ENCODE measurements at places on chromosomes 3 and 15.
A peak's percentile ranks its signal among the peaks of the same experiment; 100 is the strongest.

GRCh38 chr3:19540464-19540863 is 392.2 kb downstream of the KCNH8 start:
- H3K4me3 ChIP-seq: no peak overlapping the region
- H3K4me1 ChIP-seq: no peaks in the 10 kb centered on the region
- no peaks in the 10 kb centered on the region for H3K36me3 ChIP-seq
- no peak for DNase-seq
- no peaks in the 10 kb centered on the region for H3K27me3 ChIP-seq
- H3K27ac ChIP-seq: no peak overlapping the region

DNA sequence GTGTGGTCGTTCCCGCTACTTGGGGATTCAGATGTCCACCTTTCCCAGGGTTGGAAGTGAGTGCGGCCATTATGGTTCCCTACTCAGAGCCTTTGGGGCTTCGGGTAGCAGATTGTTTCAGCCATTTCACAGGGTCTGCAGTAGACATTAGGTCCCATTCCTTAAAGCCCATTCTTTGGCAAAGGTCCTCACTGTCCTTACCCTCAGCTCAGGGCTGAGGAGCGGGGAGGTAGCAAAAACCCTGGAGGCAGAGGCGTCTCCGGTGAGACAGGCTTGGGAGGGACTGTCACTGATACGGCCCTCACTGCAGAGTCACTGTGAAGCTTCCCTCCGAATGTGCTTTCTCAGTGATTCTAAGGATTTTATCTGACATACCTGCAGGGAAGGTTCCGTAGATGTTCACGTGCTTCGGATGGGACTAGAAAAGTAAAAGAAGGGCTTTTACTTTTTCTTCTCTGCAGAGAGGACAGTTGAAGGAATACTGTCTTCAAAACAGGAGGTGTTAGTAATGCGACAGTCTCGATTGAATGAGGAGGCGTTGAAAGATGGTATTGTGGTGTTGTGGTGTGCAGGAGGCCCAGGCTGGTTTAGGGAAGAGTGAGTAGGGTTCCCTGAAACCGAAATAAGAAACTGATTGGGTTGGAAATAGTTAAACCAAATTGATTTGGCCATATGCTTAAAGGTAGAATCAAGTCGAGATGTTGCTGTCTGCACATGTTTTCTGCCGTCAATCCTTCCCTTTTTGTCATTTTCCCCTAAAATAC is 630 bp downstream of the ATP6V1A start:
- H3K27me3 ChIP-seq: no peaks in the 10 kb centered on the region
- H3K4me3 ChIP-seq: peak overlapping the region; percentile 97
- peak overlapping the region; percentile 100 for H3K27ac ChIP-seq
- H3K36me3 ChIP-seq: no peaks in the 10 kb centered on the region
- no peak for DNase-seq
- peaks cover 33% of the 10 kb centered on the region for H3K4me1 ChIP-seq

- H3K27me3 ChIP-seq: peaks cover 3% of the 10 kb centered on the region
- no peaks in the 10 kb centered on the region for H3K4me1 ChIP-seq
- H3K4me3 ChIP-seq: no peak overlapping the region
- DNase-seq: no peak
- H3K36me3 ChIP-seq: no peaks in the 10 kb centered on the region
Observed at GRCh38 chr3:13123013-13123654, 49.9 kb upstream of the IQSEC1 start.

GRCh38 chr3:64223791-64224745 is 1.2 kb downstream of the PRICKLE2 start:
- no peak for DNase-seq
- no peak overlapping the region for H3K27ac ChIP-seq
- no peak overlapping the region for H3K4me3 ChIP-seq
- H3K27me3 ChIP-seq: no peaks in the 10 kb centered on the region
- peaks cover 15% of the 10 kb centered on the region for H3K4me1 ChIP-seq

DNA sequence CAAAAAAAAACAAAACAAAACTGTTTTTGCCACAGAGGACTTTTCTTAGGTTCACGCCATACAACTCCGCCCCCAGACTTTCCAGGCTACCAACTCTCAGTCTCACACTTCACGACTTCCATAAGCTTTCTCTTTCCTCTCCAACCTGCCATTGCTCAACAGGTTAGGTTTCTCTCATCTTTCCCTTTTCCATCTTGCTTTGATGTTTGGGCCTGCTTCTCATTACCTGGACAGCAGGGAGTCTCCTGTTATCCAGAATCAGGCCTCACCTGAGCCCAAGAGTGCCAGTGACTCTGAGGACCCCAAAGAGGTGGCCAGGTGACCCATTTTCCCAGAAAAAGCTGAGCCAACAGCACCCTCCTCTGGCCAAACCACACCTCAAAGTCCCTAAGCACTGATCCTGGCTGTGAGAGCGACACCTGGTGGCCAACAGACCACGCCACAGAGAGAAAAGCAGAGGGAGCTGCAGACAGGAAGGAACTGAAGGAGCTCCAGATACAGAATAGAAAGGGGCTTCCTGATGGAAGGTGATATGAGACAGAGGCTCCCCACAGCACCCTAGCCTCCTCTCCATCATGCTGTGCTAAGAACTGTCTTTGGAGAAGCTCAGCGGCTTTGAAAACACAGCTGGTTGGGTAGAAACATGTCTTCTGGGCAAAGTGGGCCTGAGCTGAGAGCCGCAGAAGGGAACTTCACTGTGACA is 4.0 kb downstream of the CCDC51 start:
- peaks cover 23% of the 10 kb centered on the region for H3K4me1 ChIP-seq
- no peak overlapping the region for H3K4me3 ChIP-seq
- H3K27me3 ChIP-seq: no peaks in the 10 kb centered on the region
- DNase-seq: peak; percentile 83
- peaks cover 3% of the 10 kb centered on the region for H3K36me3 ChIP-seq
- no peak overlapping the region for H3K27ac ChIP-seq

DNA sequence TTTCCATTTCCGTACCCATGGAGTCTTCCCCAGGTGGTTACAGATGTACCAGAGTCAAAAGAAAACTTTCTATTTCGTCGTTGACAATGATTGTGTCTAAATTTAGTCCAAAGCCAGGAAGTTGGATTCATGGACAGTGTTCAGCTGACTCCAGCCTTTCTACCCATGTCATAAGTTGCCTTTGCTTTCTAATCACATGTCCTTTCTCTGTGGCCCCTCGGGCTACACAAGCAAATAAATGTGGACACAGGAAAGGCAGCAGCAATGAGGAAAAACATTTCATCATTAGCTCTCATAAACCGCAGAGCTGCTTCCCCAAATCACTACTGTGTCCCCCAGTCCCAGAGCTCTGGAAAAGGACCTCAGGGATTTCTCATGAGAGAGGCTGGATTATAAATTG is 82.0 kb downstream of the USF3 start:
- DNase-seq: no peak
- no peak overlapping the region for H3K27ac ChIP-seq
- H3K4me3 ChIP-seq: no peak overlapping the region
- no peaks in the 10 kb centered on the region for H3K4me1 ChIP-seq

GRCh38 chr3:56351537-56351936 is 116.7 kb downstream of the ERC2 start:
- H3K4me1 ChIP-seq: no peaks in the 10 kb centered on the region
- H3K27me3 ChIP-seq: no peaks in the 10 kb centered on the region
- no peaks in the 10 kb centered on the region for H3K36me3 ChIP-seq
- no peak overlapping the region for H3K4me3 ChIP-seq
- no peak overlapping the region for H3K27ac ChIP-seq
- DNase-seq: no peak

DNA sequence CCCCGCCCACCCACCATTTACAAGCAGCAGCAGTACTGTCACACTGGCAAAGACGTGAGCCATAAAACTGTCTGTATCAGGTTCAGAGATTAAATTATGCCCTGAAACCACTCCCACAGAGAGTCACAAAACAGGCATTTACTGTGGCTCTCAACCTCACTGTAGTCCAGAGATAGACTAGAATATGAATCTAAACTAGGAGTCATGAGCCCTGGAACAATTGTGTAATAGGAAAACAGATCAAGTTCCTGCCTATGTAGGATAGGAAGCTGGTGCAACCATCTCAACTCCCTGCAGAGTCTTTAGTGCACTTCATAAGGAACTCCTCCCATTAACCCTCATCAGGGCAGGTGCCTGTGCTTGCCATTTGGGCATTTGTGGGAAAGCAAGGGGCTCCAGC is 61.7 kb downstream of the FAM227B start:
- no peaks in the 10 kb centered on the region for H3K27me3 ChIP-seq
- H3K4me3 ChIP-seq: no peak overlapping the region
- peaks cover 2% of the 10 kb centered on the region for H3K36me3 ChIP-seq
- no peaks in the 10 kb centered on the region for H3K4me1 ChIP-seq
- no peak overlapping the region for H3K27ac ChIP-seq

DNA sequence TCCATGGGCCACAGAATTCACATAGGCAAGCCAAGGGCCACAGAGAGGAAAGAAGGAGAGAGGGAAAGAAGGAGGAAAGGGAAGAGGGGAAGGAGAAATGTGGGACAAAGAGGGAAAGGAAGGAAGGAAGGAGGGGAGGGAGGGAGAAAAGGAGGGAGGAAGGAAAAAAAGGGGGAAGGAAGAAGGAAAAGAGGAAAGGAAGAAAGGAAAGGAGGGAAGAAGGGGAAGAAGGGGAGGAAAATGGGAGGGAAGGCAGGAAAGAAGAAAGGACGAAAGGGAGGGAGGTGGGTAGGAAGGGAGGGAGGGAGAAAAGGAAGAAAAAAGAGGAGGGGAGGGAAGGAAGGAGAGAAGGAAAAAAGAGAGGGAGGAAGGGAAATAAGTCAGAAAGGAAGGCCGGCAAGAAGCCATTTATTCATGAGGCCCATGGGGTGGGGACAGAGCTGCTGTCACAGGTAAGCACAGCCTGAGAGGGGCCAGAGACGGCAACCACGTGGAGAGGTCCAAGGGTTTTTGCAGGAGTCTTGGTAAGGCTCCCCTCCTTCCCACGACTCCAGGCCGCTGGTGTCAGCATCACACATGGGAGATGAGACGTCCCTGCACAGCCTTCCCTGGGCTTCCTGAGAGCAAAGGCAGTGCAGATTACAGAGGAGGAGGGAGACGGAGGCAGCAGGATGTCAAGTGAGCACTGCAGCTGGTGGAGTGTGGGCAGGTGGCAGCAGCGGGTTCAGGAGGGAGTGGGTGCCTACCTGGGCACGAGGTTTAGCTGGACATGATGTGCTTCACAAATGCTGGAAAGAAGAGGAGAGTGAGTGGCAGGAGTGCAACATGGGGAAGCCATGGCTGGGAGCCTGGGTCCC is 5.5 kb downstream of the MYL3 start:
- H3K4me3 ChIP-seq: no peak overlapping the region
- H3K27me3 ChIP-seq: peaks cover 32% of the 10 kb centered on the region
- DNase-seq: no peak

- no peak overlapping the region for H3K27ac ChIP-seq
- H3K4me1 ChIP-seq: no peaks in the 10 kb centered on the region
- DNase-seq: no peak
- no peaks in the 10 kb centered on the region for H3K36me3 ChIP-seq
Observed at GRCh38 chr3:75110741-75111140, 496.3 kb upstream of the CNTN3 start.

DNA sequence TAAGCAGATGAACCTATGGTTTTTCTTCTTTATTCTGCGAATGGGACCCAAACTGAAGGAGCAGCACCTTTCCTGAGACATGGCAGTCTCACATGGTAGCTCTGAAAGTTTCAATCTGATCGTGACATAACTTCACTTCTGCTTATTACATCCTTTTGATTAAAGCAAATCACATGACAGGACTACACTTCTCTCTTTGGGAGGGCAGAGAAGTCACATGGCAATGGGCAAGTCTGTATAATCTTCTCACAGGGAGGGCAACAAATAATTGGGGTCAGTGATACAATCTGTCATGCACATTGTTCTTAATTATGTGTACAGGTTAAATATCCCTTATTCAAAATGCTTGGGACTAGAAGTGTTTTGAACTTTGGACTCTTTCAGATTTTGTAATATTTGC is 21.6 kb downstream of the NCBP2 start:
- H3K4me1 ChIP-seq: no peaks in the 10 kb centered on the region
- H3K27me3 ChIP-seq: no peaks in the 10 kb centered on the region
- DNase-seq: no peak
- H3K4me3 ChIP-seq: no peak overlapping the region
- H3K36me3 ChIP-seq: peaks cover 12% of the 10 kb centered on the region
- H3K27ac ChIP-seq: no peak overlapping the region

- no peaks in the 10 kb centered on the region for H3K4me1 ChIP-seq
- H3K27me3 ChIP-seq: peaks cover 32% of the 10 kb centered on the region
- no peak overlapping the region for H3K27ac ChIP-seq
Observed at GRCh38 chr3:53939813-53940212, 48.2 kb upstream of the SELENOK start.

DNA sequence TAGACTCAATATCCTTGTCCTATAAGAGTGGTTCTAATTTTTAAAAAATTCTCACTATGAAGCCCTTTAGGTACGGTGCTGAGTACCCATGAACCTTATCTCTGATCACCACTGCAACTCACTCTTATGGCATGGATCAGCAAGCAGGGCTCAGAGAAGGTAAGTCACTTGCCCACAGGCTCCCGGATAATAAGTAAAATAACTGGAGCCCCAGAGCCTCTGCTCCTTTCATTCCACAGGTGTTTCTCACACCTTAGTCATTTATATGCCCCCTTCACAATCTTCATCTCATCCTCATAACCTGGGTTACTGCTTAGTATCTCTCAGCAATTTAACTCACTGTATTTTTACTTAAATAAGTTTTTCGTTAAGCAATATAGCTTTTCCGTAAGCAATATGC is 28.4 kb upstream of the AKAP13 start:
- no peaks in the 10 kb centered on the region for H3K36me3 ChIP-seq
- no peak overlapping the region for H3K4me3 ChIP-seq
- no peak overlapping the region for H3K27ac ChIP-seq
- peaks cover 12% of the 10 kb centered on the region for H3K27me3 ChIP-seq
- no peak for DNase-seq
- peaks cover 9% of the 10 kb centered on the region for H3K4me1 ChIP-seq

DNA sequence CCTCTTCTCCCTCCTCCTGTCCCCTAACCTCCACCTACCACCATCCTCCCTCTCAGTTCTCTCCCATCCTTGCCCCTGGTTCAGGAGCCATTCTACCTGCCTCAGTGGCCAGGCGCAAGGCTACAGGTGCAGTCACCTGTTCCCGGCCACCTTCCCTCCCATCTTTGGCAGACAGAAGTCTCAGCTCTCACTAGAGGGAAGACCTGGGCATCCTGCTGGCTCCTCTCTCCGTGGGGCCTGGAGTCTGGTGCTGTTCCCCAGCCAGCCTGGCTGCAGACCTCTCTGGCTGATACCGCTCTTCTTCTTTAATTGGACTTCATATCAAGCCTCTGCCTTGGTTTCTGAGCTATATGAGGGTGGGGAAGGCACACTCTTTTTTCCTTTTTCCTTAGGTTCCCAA is 53.0 kb upstream of the SLC6A1 start:
- H3K27me3 ChIP-seq: peaks cover 18% of the 10 kb centered on the region
- H3K4me1 ChIP-seq: no peaks in the 10 kb centered on the region
- H3K36me3 ChIP-seq: no peaks in the 10 kb centered on the region
- no peak overlapping the region for H3K27ac ChIP-seq
